ENCODE measurements at places on chromosomes 12 and 14.

GRCh38 chr14:99055019-99055418, 217.0 kb downstream of the BCL11B start:
- no peak for DNase-seq

- no peak for DNase-seq
Measured at GRCh38 chr14:38490273-38490672, 234.4 kb upstream of the CLEC14A start.

DNA sequence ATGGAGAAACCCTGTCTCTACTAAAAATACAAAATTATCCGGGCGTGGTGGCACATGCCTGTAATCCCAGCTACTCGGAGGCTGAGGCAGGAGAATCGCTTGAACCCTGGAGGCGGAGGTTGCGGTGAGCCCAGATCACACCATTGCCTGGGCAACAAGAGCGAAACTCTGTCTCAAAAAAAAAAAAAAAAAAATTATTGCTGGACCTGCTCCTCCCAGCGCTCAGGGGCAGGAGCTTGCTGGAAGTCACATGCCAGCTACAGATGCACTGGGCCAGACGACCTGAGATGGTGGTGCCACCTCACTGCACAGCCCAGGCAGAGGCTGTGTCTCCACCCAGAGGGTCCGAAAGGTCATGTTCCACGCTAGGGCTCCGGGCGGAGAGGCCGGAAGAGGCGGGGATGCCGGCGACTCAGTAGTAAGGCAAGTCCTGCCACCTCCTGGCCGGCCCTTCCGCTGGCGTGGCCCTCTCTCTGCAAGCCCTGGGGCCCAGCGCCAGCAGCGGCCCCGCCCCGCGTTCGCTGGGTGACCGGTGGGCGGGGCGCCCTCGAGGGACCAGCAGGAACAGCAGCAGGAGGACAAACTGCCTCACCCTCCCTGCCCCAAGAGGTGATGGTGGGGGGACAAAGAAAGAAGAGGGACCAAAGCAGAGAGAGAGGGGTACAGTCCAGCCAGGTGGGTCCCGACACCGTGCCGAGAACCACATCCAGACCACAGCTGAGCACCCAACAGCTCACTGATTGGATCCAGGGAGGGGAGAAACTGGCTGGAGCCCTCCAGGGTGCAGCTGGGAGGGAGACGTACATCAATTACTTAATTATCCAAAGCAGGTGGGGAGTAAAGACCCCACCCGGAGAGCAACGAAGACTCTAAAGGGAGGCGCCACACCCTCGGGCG, 3.6 kb upstream of the RHOF start:
- DNase-seq, result peak; percentile 73

- DNase-seq, result no peak
Measured at GRCh38 chr12:63940310-63941005, 96.0 kb downstream of the SRGAP1 start.

DNA sequence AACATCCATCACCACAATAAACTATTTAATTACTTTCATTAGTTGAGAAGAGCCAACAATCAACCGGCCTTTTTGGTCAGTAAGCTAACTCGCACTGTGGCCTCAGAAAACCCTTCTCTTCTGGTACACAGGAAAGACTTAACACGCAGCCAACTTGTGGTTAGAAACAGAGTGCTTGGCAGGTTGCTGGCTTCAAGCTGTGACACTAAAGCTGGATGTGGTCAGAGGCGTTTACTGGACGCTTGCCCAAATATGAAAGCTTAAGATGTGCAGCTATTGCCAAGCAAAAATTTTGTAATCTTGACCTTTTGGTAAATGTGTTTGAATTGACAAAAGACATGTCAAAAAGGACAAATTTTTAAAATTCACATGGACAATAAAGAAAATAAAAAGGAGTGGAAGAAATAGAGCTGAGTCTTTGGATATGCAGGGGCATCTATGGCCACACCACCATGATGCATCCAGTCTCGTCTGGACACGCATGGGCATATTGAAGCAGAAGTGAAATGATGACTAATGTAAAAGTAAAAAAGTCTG, 2.6 kb upstream of the KLRK1 start:
- DNase-seq, result peak; percentile 46

- peak; percentile 47 for DNase-seq
Measured at GRCh38 chr14:34081576-34082136, 130.8 kb upstream of the EGLN3 start.

GRCh38 chr12:70576341-70577282, 60.6 kb downstream of the PTPRB start:
- peak; percentile 62 for DNase-seq

GRCh38 chr14:94394581-94395207, 6.3 kb upstream of the SERPINA1 start:
- no peak for DNase-seq

DNA sequence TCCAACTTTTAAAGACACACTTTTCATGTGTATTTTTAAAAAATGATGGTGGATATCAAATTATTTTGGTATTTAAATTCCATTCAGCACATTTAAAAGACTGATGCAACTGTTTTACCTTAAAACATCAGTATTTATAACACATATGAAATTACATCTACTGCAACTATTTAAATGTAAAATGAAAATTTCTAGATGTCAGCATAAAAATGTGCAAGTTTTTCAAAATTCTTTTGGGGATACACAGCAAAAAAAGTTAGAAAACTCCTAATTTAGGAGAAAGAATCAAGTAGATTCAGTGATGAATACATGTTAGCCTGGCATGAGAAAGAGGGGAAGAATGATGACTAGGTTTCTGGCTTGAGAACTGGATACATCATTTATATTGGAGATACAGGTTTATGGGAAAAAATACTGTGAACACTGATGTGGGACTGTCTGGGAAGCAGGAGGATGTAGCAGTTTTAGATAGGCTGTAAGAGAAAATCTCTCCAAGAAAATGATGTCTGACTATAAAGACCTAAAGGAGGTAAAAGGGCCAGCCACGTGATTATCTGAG, 9.2 kb downstream of the SOS2 start:
- DNase-seq, result no peak

DNA sequence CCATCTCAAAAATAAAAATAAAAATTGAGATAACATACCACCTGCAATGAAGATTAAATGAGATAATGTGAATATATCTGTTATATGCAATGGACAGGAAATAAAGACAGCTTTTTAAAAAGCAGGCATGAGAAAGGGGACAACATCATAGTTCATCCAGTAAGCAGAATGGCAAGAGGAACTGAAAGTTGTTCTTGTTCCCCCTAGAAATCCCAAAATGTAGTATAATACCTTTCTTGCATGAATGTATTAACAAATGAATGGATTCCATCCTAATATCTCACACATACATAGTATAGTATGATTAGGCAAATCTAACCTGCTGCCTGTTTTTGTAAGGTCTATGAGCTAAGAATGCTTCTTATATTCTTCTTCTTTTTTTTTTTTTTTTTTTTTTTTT, 31.4 kb downstream of the FGD6 start:
- no peak for DNase-seq

- DNase-seq, result peak; percentile 3
Measured at GRCh38 chr12:133105620-133106019, 24.5 kb downstream of the ZNF891 start.

DNA sequence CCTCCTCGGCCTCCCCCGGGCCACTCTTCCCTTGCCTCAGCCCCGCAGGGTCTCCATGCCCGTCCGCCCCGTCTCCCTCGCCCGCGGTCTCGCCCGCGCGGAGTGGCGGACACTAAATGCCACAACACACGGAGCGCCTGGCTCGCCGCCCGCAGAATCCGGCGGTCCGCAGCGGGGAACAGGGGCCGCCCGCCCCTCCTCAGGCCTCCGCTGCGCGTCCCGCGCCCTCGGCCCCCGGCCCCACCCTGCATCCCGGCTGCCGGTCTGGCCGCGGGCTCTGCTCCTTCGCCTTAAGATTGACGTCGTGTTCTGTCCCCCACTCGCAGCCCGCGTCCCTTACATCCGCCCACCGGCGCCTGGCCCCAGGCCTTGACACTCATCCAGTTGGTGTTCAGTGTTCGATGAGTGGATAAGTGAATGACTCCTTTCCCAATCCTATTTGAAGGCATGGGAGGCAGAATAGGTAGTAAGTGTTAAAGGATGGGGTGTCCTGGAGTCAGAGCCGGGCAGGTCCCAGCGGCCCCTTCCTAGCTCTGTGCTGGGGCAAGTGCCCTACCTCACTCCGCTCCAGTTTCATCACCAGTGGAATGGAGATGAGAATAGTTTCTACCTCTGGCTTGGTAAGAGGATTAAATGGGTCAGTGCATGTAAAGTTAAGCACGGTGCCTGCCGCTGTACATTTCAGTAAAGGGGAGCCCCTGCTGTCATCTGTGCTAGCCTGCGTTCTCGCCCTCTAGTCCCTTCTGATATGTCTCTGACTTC, 622 bp downstream of the TECPR2 start:
- peak; percentile 2 for DNase-seq

DNA sequence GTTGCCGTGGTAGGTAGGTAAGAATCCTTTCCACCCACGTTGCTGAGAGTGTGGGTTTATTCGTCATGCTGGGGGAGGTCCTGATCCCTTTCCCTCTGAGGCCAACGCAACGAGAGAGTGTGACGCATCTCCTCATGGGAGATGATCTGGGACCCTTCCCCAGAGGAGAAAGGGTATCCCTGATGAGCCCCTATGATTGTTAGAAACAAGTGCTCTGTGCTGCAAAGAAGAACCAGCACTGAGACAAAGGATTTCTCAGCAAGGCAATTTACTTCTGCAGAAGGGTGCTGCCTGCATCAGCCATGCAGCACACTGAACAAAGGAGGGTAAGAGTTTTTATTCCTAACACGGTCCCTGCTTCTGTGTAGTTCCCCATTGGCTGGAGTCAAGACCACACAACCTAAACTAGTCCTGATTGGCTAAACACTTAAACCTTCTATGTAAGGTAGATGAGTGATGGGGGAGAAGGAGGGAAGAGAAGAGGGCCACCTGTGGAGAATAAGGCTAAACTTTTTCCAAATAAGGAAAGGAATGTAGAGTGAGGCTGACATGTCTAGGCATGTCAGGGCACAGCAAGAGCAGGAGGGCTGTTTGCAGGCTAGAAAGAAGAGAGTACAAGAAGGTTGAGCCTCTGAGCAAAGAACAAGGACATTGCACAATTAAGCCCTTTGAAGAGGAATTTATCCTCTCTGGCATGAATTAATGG, 21.3 kb downstream of the CLEC2A start:
- DNase-seq, result no peak

- no peak for DNase-seq
Measured at GRCh38 chr12:91786499-91787272, 359.0 kb downstream of the BTG1 start.

- DNase-seq, result no peak
Measured at GRCh38 chr12:54784115-54784514, 70.2 kb upstream of the MUCL1 start.

GRCh38 chr12:89882050-89882449, 173.4 kb upstream of the ATP2B1 start:
- no peak for DNase-seq

- DNase-seq, result no peak
Measured at GRCh38 chr12:131835616-131836171, 7.5 kb downstream of the MMP17 start.

GRCh38 chr12:109545826-109546225, 27.5 kb downstream of the MMAB start:
- DNase-seq, result no peak

GRCh38 chr12:104637604-104638003, 180.9 kb downstream of the CHST11 start:
- DNase-seq, result no peak

GRCh38 chr14:87992346-87992717, 650 bp downstream of the GALC start:
- no peak for DNase-seq

GRCh38 chr14:31346097-31346496, 74.3 kb downstream of the HEATR5A start:
- no peak for DNase-seq

- DNase-seq, result no peak
Measured at GRCh38 chr14:92897922-92898565, 24.9 kb upstream of the CHGA start.

- no peak for DNase-seq
Measured at GRCh38 chr12:59724011-59724695, 128.3 kb downstream of the SLC16A7 start.

DNA sequence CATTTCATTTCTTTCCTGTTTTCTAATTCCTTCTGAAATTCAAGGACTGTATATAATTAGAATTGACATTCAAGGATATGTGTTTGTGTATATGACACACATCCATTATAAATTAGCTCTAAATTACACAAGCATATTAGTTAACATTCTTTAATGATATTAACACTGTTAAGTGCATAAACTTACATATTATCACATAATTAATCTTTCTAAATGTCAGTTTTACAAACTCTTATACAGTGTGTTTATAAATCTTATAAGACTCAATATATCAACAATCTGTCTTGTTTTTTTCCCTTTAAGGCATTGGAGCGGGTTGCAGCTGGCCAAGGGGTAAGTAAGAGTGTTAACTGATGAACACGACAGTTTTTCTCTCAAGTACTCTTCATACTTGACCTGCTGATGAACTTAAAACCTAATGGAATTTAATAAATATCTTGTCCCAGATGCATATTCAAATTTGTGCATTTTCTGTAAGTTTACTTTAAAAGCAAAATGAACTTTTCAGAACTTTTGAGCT, 76.1 kb downstream of the METTL25 start:
- no peak for DNase-seq

- DNase-seq, result no peak
Measured at GRCh38 chr12:29253906-29254625, 105.0 kb downstream of the FAR2 start.

GRCh38 chr12:117096501-117097042, 2.6 kb downstream of the TESC start:
- no peak for DNase-seq

GRCh38 chr12:114920771-114921554, 237.0 kb upstream of the TBX3 start:
- peak; percentile 33 for DNase-seq

- DNase-seq, result no peak
Measured at GRCh38 chr14:23208324-23208723, 24.9 kb upstream of the SLC7A8 start.

DNA sequence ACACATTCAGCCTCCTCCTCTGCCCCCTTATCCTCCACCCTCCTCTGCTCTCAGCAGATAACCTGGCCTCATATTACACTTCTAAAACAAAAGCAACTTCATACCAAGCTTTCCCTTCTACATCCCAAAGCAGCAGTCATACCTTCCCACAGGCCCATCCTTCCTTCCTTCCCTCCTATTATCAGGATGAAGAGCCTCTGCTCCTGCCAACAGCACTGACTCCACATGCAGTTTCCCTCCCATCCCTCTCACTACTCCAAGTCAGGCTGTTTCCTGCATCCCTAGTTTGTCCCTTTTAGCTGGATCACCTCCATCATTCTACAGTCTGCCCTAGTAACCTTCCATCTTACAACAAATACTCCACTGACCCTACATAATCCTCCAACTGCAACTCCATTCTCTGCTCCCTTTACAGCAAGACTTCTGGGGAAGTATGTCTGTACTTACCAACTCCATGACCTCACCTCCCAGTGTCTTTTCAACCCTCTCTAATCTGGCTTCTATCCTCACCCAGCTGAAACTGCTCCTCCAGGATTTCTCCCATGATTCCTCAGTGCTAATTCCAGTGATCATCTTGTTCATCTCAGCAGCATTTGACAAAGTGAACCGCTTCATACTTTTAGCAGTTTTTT, 4.9 kb upstream of the YEATS4 start:
- no peak for DNase-seq

- peak; percentile 40 for DNase-seq
Measured at GRCh38 chr12:63915105-63915800, 70.8 kb downstream of the SRGAP1 start.

- DNase-seq, result no peak
Measured at GRCh38 chr12:62681306-62681705, 214.7 kb downstream of the MON2 start.

Data from dermis microvascular lymphatic vessel endothelial cell (primary cell).